ENCODE measurements at places on chromosomes 5 and 9. TPM values are rescaled to one million over a fixed set of nuclear protein-coding genes. Genes with fewer than 3 reads are reported as not detected.

The C9orf153 gene
- total RNA-seq = not detected

The CARD9 gene
- total RNA-seq = 16.9 TPM

The EGFL7 gene
- total RNA-seq = 272 TPM

DNA sequence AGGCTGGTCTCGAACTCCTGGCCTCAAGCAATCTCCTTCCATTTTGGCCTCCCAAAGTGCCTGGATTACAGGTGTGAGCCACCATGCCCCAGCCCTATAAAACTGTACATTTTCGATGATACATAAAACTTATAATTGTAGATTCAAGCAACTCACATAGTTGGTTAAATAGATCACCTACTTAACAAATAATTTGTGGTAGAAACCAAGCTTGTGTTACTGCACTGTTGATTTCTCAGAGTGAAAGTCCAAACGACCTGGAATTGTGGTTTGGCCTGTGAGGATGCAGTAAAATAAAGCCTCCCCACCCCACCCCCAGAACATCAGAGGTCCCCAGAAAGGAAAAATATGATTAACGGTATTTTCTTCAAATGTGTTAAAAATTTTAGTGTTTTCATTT lies 92.7 kb downstream of the TRIO start:
- no peak for DNase-seq

The CCL19 gene
- total RNA-seq = 3.7 TPM

GRCh38 chr9:83992901-83993300 lies 12.3 kb downstream of the RMI1 start:
- DNase-seq = no peak

The BRD9 gene
- total RNA-seq = 47.4 TPM

The DDX41 gene
- 125 TPM for total RNA-seq

DNA sequence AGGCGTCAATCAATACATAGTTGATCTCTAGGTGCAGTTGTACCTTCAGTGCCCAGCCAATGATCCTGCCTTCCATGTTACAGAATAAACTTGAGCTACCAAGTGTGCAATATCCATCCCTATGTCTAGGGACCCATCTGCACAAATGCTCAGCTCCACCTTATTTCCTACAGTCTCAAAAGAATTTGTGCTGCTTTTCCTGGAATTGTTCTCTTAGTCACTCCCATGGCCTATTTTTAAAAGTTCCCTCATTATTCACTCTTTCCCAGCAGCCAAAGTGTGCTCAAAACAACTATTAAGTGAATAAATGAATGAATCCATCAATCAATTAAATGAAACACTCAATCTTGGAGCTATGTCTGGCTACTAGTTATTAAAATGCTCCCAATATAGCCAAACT lies 14.7 kb downstream of the LIX1 start:
- DNase-seq = no peak
